ENCODE measurements at places on chromosomes 3 and 15.
A peak's percentile ranks its signal among the peaks of the same experiment; 100 is the strongest.

DNA sequence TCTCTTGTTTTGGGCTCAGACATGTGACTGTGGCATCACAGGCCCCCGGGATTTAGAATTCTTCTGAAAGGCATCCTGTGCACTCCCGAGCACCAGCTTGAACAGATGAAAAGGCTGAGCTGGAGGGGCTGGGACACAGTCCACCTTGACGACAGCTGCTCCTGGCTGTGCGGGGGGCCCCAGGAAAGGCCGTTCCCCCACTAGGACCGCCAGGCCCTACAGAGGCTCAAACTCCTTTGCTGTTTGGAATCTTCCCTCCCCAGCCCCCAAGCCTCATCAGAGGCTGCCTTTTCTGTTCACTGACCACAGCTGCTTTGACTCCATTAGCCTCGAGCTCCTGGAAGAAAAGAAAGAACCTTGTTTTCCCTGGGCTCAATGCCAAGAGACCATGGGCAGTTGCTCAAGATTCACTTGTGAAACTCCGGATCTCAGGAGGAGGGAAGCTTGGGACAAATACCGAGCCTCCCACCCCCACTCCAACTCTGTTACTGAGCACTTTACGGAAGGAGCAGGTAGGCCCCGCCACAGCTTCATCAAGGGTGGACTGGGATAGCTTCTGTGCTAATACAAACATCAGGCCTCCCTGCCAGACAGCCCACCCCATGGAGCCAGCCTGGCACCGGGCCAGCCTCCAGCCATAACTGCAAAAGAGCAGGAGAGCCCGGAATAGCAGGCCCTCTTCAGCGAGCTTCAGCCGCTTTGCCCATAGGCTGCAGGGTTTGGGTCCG, 15.7 kb downstream of the CIDEC start:
- peak; percentile 57 for DNase-seq

GRCh38 chr15:26890451-26890850, 23.6 kb downstream of the GABRA5 start:
- no peak for DNase-seq

- DNase-seq = no peak
These were observed 456.4 kb upstream of the CFAP20DC start for GRCh38 chr3:59506191-59506590.

- no peak for DNase-seq
These were observed 2.2 kb downstream of the WDR6 start for GRCh38 chr3:49009396-49009795.
